ENCODE measurements at places on chromosomes 13 and 19.

DNA sequence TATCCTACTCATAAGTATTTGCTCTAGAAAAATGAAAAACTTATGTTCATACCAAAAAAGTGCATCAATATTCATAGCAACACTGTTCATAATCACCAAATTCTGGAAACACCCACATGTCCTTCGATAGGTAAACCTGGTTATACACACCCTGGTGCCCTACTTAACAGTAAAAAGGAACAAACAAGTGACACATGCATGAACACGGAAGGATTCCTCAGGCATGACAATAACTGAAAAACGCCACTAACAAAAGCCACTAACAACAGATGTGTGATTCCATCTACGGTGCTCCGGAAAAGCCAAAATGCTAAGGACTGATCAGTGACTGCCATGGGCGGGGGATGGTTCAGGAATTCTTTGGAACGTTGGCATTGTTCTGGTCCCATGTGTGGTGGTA is 65.5 kb downstream of the STK24 start:
- DNase-seq = no peak

GRCh38 chr13:103873725-103874124 is 807.5 kb upstream of the SLC10A2 start:
- no peak for DNase-seq

GRCh38 chr13:50829226-50829625 is 14.3 kb downstream of the DLEU7 start:
- DNase-seq = no peak

- DNase-seq = peak; percentile 8
Measured at GRCh38 chr19:29622166-29623070, 16.3 kb downstream of the POP4 start.

GRCh38 chr13:20798027-20798426 is 24.3 kb upstream of the EEF1AKMT1 start:
- DNase-seq = no peak

DNA sequence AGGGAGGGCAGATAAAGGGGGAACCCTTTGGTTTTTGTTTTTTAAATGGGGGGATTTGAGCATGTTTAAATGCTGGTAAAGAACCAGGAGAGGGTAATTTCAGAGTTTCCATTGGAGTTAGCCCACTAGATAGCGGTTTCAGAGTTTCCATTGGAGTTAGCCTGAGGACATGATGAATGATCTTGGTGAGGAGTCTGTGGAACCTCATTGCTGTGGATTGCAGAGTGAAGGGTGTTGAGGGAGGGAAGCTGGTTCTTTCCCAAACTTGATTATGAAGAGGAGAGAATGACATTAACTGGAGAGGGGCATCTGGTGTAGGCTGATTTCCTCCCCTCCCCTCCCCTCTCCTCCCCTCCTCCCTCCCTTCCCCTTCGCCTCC is 5.0 kb downstream of the WASF3 start:
- DNase-seq = no peak

DNA sequence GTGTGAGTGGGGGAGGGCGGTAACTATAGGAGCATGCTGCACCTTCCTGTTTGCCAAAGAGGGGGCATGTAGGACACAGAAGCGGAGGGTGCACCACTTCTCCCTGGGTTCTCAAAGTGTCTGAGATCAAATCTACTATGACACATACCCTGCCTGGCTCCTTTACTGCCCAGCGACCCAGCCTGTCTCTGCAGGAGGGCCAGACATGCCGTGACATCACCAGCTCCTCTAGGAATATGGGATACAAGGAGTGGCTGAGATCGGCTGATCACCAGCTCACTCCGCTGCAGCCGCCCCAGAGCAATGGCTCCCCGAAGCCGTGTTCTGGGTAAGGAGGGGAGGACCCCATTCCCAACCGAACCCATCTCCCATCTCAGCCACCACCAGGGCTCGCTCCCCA is 16.4 kb upstream of the IGFL1 start:
- DNase-seq = no peak

GRCh38 chr13:27923794-27924528 is 4.2 kb downstream of the PDX1 start:
- no peak for DNase-seq

DNA sequence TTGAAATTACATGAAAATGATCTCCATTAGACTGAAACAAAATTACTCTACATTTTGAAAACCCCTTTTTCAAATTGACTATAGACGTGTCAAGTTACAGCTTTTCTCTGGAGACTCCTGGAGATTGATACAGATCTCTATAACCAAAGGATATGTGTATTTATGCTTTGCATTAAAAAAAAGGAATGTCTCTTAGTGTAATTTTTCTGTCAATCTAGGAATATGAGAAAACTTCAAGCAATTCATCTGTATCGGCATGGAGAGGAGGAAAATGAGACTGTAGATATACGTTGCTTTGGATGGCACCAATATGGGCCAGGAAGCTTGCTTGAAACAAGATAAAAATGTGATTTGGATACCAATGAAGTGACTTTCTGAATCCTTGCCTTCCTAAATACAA is 286.6 kb downstream of the PCDH9 start:
- DNase-seq = no peak

GRCh38 chr19:41734585-41734984 is 20.7 kb upstream of the CEACAM6 start:
- DNase-seq = no peak

DNA sequence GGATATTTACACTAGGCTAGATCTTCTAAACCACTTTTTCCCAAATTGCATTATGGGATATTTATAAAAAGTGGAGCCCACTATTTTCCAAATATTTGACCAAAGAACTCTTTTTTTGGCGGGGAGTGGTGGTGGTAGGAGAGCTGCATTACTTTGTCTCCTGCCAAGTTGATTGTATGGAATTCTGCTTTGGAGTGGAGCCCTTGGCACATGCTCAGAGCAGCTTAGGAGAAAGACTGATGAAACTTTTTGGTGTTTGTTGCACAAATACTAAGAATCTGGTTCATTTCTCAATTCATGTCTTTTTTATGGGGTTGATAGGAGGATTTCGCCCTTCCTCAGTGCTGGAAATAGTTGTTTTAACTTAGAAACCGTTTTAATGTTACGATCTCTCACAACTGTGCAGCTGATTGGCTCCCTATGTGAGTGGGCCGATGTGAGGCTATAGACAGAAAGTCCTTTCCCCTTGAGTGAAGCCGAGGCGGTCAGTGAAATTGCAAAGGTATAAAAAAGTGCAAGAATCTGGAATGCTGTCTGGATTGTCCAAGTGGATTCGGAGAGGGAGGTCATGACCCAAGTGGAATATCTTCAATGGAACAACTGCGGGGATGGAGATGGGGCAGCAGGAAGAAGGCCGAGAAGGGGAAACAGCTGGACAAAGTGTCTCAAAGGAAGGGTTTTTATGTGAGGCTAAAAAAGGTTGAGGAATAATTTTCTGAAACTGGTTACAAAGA is 415.9 kb downstream of the FGF9 start:
- no peak for DNase-seq

- peak; percentile 83 for DNase-seq
Measured at GRCh38 chr13:24251525-24251924, 57.9 kb upstream of the C1QTNF9 start.

DNA sequence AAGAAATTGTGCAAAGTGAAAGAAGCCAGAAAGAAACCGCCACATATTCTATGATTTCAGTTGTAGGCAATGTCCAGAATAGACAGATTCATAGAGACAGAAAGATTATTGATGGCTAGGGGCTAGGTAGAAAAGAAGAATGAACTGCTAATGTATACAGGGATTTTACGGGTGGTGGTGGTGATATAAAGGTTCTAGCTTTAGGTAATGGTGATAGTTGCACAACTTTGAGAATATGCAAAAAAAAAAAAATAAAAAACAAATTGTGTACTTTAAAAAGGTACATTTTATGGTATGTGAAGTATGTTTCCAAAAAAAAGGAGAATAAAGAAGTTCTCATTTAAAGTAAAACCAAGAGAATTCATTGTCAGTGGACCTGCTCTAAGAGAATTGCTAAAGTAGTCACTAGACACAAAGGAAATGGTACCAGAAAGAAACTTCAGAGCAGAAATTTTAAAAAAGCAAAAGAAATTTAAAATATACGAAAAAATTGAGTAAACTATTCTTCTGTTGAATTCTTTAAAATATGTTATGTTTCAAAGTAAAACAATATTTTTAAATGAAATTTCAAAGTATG is 680.1 kb downstream of the UQCRFS1 start:
- DNase-seq = no peak

GRCh38 chr19:10289836-10290356 is at the start of gene ICAM5:
Gene ICAM5 (plus strand): TSS chr19:10289952. CDS start chr19:10290044, 92 bp downstream.
- DNase-seq = no peak

DNA sequence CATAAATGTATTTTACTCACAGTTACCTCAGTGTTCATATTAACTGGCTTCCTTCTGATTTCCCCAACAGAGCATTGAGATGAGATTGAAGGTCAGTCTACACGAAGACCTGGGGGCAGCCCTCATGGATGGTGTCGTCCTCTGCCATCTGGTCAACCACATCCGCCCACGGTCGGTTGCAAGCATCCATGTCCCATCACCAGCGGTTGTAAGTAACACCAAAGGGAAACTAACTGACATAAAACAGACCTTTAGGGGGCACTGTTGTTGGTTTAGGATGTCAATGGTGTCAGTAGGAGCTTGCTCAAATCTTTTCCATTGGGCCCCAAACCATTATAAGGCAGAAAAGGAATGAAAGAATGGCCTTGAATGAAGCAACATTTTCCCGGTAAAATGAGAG is 68.2 kb downstream of the ESD start:
- no peak for DNase-seq

GRCh38 chr13:44116562-44117332 is 237.0 kb downstream of the LACC1 start:
- DNase-seq = no peak

- no peak for DNase-seq
Measured at GRCh38 chr13:99704390-99704789, 203.1 kb downstream of the TM9SF2 start.

GRCh38 chr13:108667205-108667604 is 37.8 kb downstream of the MYO16 start:
- DNase-seq = no peak

GRCh38 chr13:50581586-50582196 is 261.8 kb downstream of the DLEU7 start:
- DNase-seq = no peak

- peak; percentile 48 for DNase-seq
Measured at GRCh38 chr19:15331419-15332310, 674 bp downstream of the BRD4 start.

- DNase-seq = no peak
Measured at GRCh38 chr13:103883164-103883563, 816.9 kb upstream of the SLC10A2 start.

GRCh38 chr19:57105976-57106721 is 13.6 kb upstream of the USP29 start:
- DNase-seq = no peak

- DNase-seq = no peak
Measured at GRCh38 chr19:18776736-18777135, 14.4 kb downstream of the COMP start.

GRCh38 chr19:29876414-29876813 is 64.6 kb downstream of the CCNE1 start:
- DNase-seq = no peak

GRCh38 chr19:50558039-50558438 is 10.2 kb downstream of the LRRC4B start:
- no peak for DNase-seq

DNA sequence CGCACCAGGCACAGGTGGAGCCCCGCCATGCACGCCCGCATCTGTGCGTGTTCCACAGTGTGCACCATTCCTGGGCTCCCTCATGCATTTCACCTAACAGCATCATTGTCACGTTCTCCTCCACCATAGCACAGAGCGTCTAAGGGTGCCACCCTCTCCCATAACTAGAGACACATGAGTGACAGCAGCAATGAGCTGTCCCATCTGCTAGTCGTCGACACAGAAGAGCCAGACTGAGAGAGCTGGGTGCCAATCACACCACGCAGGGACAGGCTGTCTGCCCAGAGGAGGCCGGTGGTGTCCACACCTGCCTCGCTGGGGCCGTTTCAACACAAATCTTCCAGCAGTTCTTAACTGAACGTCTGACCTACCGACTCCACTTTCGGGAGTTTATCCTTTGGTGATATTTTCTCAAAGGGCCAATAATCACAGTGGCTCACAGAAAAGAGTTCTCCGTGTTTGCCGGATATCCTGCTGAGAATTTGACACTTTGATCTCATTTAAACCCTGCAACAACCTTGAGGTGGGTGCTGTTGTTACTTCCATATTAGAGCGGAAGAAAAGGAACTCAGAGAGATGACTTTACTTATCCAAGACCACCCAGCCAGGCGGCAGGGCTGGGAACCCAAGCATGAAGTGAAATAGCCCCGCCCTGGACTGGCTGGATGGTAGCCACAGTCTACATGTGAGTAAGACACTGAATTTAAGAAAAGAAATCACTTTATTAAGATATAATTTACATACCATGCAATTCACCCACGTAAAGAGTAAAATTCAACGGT is 16.2 kb downstream of the CLEC11A start:
- no peak for DNase-seq

DNA sequence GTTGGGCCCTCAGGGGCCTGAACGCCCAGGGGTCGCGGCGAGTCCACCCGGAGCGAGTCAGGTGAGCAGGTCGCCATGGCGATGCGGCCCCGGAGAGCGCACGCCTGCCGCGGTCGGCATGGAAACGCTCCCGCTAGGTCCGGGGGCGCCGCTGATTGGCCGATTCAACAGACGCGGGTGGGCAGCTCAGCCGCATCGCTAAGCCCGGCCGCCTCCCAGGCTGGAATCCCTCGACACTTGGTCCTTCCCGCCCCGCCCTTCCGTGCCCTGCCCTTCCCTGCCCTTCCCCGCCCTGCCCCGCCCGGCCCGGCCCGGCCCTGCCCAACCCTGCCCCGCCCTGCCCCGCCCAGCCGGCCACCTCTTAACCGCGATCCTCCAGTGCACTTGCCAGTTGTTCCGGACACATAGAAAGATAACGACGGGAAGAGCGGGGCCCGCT is at the start of gene CCNA1:
TSS of gene CCNA1 (plus strand) at position 390 of the 439 bp plus-strand sequence. CDS start 562 bp downstream, outside the sequence.
- no peak for DNase-seq

DNA sequence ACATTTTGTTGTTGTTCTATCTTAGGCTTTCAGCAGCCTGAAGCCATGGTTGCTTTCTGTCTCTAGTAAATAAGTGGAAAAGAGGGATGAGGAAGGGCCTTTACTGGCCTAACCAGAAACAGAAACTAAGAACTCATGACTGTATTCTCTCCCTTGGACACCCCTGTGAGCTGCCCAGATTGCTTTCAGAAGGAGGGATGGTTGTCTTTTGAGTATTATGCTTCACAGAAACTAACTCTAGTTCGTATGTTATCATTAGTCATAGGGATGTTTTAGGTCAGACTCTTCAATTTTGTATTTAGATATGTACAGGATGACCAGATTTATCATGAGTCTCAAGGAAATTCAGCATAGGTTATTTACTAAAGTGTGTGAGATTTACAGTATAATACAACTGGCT is 17.5 kb downstream of the BORA start:
- DNase-seq = no peak

GRCh38 chr19:8113017-8113416 is 36.4 kb downstream of the FBN3 start:
- no peak for DNase-seq

DNA sequence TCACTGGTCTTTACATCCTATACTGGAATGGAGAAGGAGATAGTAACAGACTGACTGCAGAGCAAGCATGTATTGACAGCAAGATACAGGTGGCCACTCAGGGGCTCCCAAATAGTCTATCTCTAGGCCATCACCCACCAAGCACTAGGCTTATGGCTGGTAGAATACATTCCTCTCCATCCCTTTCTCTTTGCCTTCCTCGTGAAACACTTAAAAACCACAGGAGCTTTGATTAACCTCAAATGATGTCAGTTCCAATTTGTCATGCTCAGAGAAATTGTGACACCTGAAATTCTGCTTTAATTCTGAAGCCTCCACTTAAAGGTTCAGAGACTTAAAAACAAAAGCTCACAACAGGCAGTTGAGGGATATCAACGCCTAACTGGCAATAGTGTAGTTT is 17.2 kb downstream of the ENOX1 start:
- no peak for DNase-seq

- no peak for DNase-seq
Measured at GRCh38 chr13:77267362-77267761, 59.5 kb downstream of the MYCBP2 start.

Data from activated effector memory CD4-positive, alpha-beta T cell treated with Interleukin-2 at 50 U/mL for 16 hours (primary cell).